Activated naive CD8-positive, alpha-beta T cell treated with anti-CD3 and anti-CD28 coated beads for 36 hours (primary cell): ENCODE measurements at places on chromosomes 6 and 20.
A peak's percentile ranks its signal among the peaks of the same experiment; 100 is the strongest.

GRCh38 chr20:52993076-52993475, 20.9 kb downstream of the TSHZ2 start:
- no peak for DNase-seq

DNA sequence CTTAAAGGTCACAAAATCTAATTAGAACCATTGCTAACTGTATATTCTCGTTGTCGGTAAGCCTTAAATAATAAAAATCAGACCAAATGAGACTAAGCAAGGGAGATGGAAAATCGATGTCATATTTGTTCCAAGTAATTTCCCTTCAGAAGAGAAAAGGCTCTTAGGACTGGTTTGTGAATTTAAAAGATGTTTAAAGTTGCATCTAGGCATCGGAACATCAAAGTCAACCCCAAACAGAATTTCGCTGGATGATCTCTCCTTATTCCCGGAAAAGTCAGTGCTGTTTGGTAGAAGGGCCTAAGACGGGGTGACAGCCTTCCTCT, 63.8 kb downstream of the NPEPL1 start:
- DNase-seq = no peak

GRCh38 chr6:11392778-11393507, 144.6 kb upstream of the TMEM170B start:
- no peak for DNase-seq

- DNase-seq = no peak
Observed at GRCh38 chr20:58718121-58718563, 25.5 kb downstream of the NPEPL1 start.

DNA sequence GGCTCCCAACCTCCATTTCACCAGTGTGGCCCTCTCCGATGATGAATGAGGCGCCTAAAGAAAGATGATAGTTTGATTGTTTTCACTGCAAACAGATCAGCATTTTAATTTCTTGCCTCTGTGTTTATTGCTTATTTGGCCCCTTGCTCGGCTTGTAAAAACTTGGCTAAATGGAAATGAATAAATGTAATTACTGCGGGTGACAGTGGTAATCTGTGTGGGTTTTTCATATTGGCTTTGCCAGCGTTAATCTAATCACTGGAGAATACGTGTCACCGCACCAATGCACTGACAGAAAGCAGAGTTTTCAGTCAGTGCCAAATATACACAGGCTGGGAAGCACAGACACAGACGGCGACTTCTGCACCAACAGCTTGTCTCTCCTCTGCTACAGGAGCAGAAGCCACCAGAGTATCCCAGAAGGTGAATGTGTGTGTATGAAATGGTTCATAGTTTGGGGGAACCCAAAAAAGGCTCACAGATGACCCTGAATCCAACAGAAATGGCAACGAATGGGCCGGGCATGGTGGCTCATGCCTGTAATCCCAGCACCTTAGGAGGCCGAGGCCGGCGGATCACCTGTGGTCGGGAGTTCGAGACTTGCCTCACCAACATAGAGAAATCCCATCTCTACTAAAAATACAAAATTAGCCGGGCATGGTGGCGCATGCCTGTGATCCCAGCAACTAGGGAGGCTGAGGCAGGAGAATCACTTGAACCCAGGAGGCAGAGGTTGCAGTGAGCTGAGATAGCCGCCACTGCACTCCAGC, 534.0 kb downstream of the PKHD1 start:
- DNase-seq = no peak

GRCh38 chr6:116278854-116279231, 887 bp downstream of the TSPYL1 start:
- DNase-seq = peak; percentile 32

GRCh38 chr20:875115-875514, 41.0 kb downstream of the ANGPT4 start:
- no peak for DNase-seq

DNA sequence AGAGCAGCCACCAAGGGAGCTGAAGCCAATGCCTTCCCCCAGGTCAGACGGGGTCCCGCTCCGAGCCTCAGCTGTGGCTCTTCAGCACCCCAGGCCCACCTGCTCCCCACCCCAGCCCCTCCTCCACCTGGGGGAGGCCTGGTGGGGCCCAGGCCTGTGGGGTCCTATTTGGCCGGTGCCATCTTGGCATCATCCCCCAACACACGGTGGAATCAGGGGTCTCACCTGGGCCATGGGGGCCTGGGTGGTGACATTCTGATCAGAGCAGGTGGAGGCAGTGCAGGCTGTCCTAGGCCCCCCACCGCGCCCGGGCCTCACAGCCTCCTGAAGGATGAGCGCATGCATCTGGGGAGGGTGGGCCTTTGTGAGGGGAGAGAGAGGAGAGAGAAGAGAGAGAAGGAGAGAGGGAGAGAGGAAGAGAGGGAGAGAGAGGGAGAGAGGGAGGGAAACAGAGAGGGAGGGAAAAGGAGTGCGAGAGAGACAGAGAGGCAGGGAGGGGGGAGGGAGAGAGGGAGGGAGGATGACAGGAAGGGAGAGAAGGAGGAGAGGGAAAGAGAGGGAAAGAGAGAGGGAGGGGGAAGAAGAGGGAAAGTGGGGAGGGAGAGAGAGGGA, 23.9 kb upstream of the RBBP8NL start:
- no peak for DNase-seq

- DNase-seq = no peak
Observed at GRCh38 chr6:1868561-1869261, 259.0 kb downstream of the FOXC1 start.

GRCh38 chr20:39282619-39283092, 320.5 kb downstream of the DHX35 start:
- no peak for DNase-seq

GRCh38 chr6:148242180-148242579, 100.5 kb upstream of the SASH1 start:
- no peak for DNase-seq

- peak; percentile 76 for DNase-seq
Observed at GRCh38 chr6:167093922-167094432, 28.9 kb upstream of the CCR6 start.

DNA sequence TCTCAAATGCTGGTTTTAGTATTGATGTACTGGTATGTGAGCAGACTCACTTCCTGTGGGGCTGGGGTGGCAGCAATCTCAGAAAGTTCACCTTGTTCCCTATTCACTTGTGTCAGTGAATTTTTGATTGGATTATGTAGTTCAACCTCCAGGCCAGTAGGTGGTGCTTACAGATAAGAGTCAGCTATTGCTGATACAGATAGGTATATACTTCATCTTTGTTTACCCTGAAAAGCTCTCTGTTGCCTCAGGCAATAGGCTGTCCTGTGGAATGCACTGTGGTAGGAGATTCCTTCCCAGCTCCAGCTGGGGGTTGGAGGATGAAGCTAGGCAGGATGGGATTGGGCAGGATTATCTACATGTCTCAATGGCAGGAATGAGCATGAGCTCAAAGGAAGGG, 851.2 kb upstream of the EYS start:
- DNase-seq = no peak

- no peak for DNase-seq
Observed at GRCh38 chr6:5537967-5538366, 276.7 kb downstream of the FARS2 start.

DNA sequence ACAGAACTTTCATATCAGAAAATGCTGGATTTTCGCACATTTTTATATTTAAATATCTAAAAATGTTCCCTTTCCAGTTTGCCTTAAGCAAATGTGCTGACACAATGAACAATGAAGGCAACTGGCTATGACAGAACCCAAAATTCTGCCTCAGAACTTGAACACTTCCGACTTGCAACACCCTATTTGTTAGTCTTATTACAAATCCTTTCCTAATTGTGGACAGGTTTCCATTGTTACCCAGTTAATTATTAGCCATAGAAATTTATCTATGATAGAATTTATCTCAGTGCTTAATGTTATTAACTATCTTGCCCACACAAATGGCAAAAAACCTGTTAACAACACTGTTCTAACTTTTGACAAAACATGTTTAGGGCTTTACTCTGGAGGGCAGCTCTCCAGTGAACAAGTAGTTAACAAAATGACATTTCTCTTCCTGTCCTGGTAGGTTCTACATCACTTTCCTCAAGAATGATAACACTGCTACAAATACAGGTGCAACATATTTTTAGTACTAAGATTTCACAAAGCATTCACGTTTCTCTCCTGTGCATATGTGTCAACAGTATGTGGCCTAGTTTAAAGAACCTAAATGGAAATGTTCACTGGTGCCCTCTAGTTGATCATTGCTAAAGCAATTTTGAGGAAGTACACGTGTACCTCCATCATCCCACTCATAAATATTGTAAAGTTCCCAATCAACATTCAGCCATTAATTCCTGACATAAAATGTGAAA, 58.4 kb downstream of the HIVEP2 start:
- no peak for DNase-seq

GRCh38 chr6:52667572-52667971, 3.3 kb upstream of the TMEM14A start:
- no peak for DNase-seq

- no peak for DNase-seq
Observed at GRCh38 chr6:140276719-140277118, 902.3 kb upstream of the CITED2 start.

GRCh38 chr20:7843613-7844012, 96.6 kb downstream of the HAO1 start:
- DNase-seq = no peak

- no peak for DNase-seq
Observed at GRCh38 chr20:22495172-22495571, 89.2 kb downstream of the FOXA2 start.

- DNase-seq = no peak
Observed at GRCh38 chr6:109945091-109945490, 33.0 kb upstream of the GPR6 start.

DNA sequence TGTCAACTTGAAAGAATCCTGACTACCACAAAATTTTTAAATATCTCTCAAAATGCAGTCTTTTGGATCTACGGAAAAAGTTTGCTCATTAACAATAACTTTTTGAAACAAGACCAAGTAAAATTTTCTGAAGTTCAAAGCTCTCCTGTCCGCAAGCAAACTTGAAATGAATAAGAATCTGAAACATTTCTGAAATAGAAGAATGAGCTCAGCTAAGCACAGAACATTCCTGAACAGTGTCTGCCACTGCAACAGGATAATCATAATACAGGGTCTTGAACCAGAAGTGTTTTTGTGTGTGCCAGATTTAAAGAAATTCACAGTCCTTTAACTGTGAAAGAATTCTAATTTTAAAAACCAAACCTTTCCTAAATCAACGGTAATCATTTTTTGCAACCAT, 49.1 kb upstream of the TASP1 start:
- no peak for DNase-seq

GRCh38 chr6:14533446-14533845, 415.9 kb downstream of the CD83 start:
- no peak for DNase-seq

- peak; percentile 35 for DNase-seq
Observed at GRCh38 chr6:14046476-14047068, 71.0 kb upstream of the CD83 start.

DNA sequence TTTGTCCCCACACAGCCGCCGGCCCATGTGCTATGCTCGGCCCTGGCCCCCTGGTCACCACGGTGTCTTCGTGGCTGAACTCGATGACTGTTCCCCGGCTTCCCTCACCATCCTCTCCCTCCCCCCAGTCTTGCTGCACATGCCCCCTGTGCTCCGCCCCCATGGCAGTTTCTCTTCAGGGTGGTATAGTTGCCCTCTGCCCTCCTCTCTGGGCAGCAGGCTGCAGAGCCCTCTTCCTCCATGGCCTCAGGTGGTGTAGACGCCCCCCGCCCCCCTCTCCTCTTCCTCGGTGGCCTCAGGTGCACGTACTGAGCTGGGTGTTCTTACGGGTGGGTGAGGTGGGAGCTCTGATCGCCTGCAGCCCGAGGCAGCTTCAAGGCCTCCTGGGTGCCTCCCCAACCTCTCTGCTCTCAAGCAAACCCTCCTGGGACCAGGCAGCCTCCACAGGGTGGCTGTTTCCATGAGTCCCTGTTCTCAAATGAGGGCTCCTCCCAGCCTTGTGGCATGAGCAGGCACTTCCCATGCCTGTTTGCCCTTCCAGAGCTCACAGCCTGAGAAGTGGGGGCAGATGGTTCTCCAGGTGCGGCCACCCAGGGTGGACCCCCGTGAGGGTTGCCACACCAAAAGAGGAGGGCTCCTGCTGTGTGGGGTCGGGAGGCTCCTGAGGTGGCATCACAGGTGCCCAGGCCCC, 24.8 kb downstream of the COL20A1 start:
- no peak for DNase-seq

- DNase-seq = no peak
Observed at GRCh38 chr20:48924756-48925109, 3.2 kb downstream of the ARFGEF2 start.

GRCh38 chr6:130679684-130680083, 147.5 kb upstream of the SMLR1 start:
- DNase-seq = no peak

GRCh38 chr6:14317387-14317970, 199.9 kb downstream of the CD83 start:
- DNase-seq = no peak

DNA sequence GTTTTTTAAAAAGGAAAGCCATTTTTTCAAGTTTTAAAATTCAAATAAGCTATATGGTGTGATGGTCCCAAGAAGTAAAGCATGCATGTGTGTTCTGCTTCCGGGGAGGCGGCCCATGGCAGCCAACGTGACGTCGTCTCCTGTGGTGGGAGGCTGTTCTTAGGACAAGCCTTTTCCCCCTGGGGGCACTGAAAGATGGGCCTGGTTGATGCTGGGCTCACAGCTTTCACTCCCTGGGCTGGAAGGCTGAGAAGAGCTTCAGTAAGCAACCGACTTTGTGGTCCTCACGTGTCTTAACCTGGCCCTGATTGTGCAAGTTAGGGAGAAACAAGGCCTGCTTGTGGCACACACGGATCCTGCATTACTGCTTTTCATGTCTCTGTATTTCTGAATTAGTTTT, 84.1 kb downstream of the SMOC2 start:
- no peak for DNase-seq

GRCh38 chr6:44045672-44046015, 81.6 kb downstream of the MRPL14 start:
- DNase-seq = no peak

- DNase-seq = no peak
Observed at GRCh38 chr6:137452333-137452894, 41.8 kb downstream of the OLIG3 start.

GRCh38 chr6:39086294-39086693, 28.7 kb downstream of the SAYSD1 start:
- DNase-seq = peak; percentile 56

GRCh38 chr20:48904566-48905296, 16.8 kb upstream of the ARFGEF2 start:
- peak; percentile 65 for DNase-seq

DNA sequence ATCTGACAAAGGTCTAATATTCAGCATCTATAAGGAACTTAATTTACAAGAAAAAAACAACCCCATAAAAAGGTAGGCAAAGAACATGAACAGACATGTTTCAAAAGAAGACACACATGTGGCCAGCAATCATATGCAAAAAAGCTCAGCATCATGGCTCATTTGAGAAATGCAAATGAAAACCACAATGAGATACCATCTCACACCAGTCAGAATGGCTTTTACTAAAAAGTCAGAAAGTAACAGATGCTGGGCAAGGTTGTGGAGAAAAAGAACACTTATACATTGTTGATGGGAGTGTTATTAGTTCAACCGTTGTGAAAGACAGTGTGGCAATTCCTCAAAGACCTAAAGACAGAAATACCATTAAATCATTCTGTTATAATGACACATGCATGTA, 289.9 kb upstream of the MMS22L start:
- no peak for DNase-seq

GRCh38 chr20:8656335-8656734, 412.6 kb upstream of the PLCB4 start:
- no peak for DNase-seq
